Glomerular endothelial cell (primary cell): ENCODE measurements at places on chromosomes 5 and 9.
A peak's percentile ranks its signal among the peaks of the same experiment; 100 is the strongest.

DNA sequence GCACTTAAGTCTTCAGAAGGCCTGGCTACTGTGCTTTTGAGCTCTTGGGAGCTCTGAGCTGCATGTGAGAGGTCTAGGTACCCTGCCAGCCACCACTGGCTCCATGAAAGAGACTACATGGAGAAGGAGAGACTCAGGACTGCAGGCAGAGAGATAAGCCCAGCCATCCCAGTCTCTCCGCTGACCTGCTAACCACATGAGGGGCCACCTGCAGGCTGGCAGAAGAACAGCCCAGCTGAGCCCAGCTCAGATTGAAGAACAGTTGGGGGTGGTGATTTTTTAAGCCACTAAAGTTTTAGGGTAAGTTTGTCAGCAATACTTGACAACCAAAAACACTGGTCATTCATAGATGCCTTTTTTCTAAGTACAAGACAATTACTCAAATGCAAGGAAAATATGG lies 205.0 kb upstream of the PRDM9 start:
- no peak for DNase-seq

DNA sequence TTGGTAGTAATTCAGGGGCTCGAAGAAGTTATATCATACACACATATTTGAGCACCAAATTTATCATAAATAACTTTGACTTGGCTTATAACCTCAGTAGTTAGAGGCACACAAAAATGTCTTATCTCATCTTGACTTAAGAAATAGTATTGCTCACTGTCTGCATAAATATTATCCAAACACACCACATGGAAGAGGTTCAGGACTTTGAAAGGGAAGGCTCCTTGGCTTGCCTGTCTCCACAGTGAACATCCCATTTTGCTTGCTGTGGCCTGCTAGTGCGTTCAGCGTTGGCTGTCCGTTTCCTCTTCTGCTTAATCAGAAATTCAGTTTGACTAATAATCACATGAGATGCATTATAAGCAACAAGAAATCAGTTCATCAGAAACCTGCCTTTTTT lies 13.9 kb downstream of the GRXCR2 start:
- DNase-seq: no peak

DNA sequence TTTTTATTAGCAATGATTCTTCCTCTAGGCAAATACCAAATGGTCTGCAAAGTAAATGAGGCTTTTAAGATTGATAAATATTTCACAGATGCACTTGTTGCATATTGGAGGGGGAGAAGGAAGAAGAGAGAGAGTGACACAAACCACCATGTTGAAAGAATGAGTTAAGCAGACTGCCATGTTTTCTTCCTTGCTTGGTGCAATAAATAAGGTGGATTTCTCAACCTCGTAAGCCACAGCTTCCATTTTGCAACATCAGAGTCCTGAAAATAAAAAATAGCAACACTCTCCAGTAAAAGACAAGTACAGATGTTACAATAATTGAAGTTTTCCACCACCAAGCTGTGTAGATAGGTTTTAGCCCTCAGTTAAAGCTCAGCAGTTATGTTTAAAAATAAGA lies 202.9 kb downstream of the SGCD start:
- no peak for DNase-seq

GRCh38 chr9:106648799-106649198 lies 214.2 kb upstream of the ZNF462 start:
- no peak for DNase-seq

- DNase-seq: no peak
Measured at GRCh38 chr5:6687505-6687904, 25.7 kb upstream of the TENT4A start.

DNA sequence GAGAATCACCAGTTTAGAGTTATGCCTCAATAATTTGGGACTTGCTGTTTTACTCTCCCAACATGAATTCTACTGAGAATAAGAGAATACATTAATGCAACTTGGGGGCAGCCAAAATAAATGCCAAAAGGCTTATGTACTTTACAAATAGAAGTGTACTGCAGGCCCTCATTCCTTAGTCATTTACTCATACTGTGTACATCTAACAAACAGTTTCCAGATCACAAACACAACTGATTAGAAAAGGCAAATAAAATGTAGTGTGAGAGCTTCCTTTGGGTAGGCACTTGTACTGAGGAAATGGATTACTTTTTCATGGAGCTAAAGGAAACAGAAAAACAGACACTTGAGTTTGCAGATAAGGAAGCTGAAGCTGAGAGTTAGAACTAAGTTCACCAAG lies 12.6 kb downstream of the ANKDD1B start:
- no peak for DNase-seq

- DNase-seq: peak; percentile 12
Measured at GRCh38 chr9:135602789-135603481, 36.4 kb downstream of the GLT6D1 start.

DNA sequence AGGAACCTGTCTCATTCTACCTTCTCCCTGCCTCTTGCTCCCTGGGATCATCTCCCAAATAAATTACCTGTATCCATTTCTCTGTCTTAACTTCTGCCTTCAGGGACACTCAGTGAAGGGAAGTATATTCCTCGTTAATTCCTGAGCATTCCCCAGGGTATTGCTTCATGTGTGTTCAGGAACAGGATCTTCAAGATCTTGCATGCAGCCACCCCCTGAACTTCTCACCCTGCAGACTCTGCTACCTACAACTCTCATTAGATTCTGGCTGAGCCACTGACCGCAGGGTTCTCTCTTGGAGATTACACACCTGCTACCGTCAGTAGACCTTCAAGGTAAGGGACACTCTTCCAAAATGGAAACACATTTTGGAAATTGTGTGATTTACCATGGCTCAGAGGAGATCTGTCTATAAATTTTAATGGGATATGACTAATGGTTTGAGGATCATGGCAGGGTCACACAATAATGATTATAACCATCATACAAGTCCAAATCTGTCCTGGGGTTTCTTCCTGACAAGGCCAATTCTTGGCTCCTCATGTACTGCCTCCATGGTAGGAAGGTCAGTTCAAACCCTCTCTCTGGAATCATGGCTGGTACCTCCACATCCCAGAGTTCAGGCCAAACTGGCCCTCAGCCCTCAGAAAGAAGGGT lies 38.9 kb upstream of the UGCG start:
- DNase-seq: no peak

- no peak for DNase-seq
Measured at GRCh38 chr5:112608975-112609374, 128.7 kb upstream of the APC start.

- DNase-seq: no peak
Measured at GRCh38 chr5:1658665-1659064, 134.9 kb upstream of the LPCAT1 start.

GRCh38 chr5:65133477-65134110 lies 348.1 kb downstream of the ADAMTS6 start:
- DNase-seq: no peak

GRCh38 chr9:137534256-137535119 lies 15.7 kb downstream of the PNPLA7 start:
- DNase-seq: peak; percentile 39
